ENCODE measurements at places on chromosomes 5 and 9.

DNA sequence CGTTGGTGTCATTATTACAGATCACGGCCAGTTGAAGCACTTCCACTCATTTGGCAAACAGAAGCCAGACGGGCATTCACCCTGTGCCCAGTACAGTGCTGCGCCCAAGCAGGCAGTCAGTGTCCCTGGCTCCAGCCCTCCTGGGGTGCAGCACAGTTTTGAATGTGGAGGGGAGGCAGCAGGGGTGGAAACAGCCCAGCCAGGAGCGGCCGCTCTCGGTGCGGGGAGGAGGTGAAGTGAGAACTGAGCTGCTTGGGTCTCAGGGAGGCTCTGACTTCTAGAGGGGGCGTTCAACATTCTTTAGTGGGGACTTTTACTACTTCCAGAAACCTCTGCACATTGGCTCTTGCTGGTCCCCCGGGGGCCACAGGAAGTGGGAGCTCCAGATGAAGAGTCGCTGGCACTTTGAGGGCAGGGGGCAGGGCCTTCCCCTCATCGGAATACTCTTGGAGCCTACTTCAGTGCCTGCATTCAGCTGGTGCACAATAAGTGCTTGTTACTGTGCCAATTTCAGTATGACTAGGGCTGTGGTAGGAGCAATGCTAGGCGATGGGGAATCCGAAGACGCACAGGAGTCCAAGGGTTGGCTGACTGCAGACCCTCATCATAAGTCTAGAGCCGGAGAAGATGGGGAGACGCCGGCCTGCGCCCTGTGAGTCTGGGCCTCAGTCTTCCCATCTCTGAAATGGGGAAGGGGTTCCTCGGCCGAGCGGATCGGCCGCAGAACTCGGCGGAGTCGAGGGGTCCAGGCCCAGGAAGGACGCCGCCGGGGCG is 492 bp upstream of the NEK6 start:
- DNase-seq, result no peak

DNA sequence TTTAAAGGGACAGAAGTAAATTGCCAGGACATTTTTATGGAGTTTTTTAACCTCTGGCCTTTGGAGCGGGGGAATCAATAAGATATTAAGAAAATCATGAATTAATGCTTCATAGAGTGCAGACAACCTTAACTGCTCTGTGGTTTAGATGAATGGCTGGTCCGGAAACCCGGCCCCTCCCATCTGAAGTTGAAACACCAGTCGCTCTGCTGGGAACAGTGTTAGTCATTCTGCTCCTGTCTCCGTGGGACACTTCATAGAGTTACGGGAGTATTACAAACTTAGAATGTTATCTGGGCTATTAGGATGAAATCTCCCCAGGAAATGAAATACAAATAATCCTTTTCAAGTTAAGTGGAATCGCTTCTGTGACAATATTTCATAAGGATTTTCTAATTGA is 110.1 kb upstream of the IRX2 start:
- DNase-seq, result no peak

GRCh38 chr5:171770153-171770552 is 15.5 kb upstream of the SMIM23 start:
- no peak for DNase-seq

DNA sequence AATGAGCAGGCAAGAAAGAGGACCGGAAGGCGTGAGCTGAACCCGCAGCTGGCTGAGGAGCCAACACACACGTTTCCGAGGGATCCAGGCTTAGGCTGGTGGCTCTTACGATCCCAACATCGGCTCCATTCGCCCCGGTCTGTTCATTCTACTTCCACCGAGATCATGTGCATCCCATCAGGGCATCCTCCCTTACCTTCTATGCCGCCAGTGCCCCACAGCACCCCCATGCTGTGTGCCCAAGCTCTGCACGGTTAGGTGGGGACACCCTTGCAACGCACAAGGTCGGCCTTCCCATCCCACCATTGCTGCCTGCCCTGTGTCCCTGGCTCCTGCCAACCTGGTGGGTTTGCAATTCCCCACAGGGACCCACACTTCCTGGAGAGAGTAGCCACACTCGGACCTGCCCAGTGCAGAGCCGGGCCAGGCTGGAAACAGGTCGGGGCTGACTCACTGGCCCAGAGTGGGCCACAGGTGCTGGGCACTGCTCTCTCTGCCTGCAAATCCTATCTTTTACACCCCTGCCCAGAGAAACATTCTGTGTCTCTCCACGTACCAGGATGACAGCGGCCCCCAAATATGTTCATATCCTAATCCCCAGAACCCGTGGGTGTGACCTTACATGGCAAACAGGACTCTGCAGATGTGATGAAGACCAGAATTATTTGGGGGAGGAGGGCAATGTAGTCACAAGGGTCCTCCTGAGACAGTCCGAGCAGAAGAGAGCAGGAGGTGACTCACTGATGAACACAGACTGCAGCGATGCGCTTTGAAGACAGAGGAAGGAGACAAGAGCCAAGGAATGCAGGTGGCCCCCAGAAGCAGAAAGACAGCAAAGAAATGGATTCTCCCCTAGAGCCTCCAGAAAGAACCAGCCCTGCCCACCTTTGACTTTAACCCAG is 182.2 kb downstream of the AUH start:
- no peak for DNase-seq

DNA sequence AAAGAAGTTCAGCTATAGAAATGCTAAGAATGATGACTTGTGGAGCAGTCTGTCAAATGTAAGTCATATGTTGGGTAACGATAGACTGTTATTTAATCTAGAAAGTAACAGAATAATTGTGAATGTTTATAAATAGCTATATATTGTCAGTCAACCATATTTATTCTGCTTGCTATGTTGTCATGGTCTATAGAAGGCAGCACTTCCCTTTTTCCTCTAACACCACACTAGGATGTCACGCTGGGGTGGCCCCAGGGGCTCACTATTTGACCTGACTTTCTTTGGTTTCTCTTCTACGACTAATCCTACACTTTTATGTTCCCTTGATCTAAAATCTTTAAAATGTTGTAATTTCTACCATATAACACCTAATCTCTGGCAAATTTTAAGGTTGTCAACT is 20.5 kb downstream of the ERAP2 start:
- DNase-seq, result no peak

DNA sequence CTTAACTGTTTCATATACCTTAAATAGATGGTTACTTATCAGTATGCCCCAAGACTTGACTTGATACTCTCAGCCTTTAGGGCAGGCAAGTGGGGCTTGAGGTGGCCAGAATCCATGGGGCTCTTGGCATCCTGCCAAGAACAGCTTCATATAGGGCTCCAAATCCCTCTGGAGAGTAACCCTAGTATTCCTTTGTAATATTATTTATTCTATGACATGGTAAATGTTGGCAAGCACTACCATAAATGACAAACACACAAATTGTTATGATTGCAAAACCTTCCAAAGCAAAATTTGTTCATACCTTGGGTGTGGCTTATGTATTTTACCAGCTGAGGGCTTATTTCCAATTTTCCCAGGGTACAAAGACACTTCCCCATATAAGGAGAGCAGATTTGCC is 257.4 kb upstream of the TRPC7 start:
- DNase-seq, result no peak

- no peak for DNase-seq
Observed at GRCh38 chr5:145764325-145764724, 70.8 kb downstream of the PRELID2 start.

DNA sequence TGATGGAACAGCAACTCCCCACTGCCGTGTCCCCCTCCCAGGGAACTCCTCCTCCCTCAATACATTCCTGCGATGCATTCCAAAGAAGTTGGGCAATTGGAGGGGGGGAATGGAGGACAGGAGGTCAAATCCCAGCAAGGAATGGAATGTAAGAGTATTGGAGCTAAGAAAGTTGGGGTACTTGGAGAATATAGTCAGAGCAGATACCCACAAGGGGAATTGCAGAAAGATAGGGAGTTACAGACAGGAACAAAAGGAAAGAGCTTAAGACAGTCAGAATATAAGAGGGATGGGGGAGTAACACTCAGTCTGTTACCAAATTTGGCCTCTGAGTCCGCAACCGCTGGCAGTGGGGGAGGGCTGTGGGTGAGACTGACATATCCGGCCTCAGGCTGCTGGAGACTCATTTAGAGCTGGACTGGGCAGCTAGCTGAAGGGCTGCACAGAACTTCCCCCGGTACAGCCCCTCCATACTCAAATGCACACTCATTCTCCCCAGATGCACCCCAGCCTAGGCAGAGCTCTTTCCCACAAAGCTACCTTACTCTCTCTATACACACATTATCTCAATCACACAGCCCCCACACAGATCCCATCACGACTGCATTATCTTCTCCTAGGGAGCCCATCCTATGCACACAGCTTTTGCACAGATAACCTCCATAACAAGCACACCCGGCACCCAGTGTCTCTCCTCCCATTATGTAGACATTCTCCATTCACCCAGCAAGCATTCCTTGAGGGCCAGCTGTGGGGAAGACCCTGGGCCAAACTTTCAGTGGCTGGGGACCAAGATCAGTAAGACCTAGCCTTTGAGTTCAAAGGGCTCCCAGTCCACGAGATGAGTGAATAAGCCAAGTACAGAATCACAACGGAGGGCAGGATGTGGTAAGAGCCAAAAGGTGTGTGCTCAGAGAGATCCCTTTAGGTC is 3.7 kb downstream of the TLN1 start:
- DNase-seq, result no peak

Data from stimulated activated CD8-positive, alpha-beta memory T cell treated with anti-CD3 and anti-CD28 coated beads, Interleukin-15, amount 100 ng/mL, for 24 hours (primary cell).